ENCODE measurements at places on chromosomes 13 and 19.

DNA sequence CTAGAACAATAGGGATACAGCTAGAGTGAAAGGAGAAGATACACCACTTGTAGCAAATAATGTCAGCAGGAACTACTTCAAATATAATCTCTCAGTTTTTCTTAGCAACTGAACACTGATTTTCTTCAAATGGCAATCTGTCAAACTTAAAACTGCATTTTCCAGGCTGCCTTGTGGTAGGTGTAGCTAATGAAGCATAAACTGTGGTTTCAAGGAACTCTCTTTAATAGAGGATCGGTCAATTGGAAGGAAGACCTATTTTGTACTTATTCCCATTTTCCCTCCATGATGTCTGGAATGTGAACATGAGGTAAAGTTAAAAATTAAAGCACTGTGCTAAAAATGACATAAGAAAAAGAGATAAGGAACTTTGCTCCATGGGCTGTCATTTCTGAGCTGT, 1261.9 kb downstream of the PCDH17 start:
- no peak for DNase-seq

DNA sequence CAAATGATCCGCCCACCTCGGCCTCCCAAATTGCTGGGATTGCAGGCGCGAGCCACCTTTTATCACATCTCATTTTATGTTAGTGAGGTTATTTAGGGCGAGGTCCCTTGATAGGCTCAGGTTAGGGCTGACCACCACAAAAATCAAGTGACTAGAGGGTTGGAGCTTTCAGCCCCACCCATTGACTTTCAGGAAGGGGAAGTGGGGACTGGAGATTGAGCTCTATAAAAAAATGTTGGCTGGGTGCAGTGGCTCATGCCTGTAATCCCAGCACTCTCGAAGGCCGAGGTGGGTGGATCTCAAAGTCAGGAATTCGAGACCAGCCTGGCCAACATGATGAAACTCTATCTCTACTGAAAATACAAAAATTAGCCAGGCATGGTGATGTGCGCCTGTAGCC, 20.1 kb downstream of the FPR3 start:
- no peak for DNase-seq

- DNase-seq, result no peak
Measured at GRCh38 chr19:44002212-44002565, 568 bp upstream of the ZNF230 start.

DNA sequence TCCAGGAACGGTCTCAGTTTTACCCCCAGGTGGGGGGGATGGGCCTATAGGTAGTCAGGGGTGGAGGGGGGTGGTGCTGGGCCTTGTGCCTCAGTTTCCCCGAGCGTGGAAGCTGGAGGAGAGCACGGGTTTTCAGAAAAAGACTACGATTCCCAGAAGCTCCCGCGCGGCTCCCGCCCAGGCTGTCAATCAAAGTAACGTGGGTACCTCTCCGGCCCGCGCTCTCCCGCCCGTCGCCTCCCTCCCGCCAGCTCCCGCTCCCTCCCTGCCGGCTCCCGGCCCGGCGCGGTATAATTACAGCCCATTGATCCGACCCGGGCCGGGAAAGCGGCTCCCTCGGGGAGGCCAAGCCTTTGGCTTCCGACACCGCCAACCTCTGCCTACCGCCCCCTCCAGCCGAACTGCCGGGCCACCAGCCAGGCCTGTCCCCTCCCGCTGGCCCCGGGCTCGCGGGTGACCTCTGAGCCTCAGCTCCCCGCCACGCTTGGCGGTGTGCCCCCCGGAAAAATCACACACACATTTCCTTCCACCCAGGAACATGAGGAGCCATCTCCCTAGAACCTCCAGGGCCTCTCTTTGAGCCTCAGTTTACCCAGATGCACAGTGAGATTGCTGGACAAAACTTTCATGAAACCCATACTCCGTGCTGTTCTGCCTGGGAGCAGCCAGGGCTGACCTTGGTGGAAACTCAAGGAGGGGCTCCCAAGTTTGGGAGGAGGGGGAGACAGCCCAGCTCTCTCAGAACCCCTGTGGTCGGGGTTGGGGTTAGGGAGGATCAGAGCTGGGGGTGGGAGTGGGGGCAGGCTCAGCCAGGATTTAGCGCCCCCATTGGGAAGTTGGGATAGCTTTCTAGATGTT, 7.3 kb upstream of the TLE2 start:
- peak; percentile 80 for DNase-seq

GRCh38 chr13:29883941-29884518, 33.6 kb upstream of the UBL3 start:
- no peak for DNase-seq

DNA sequence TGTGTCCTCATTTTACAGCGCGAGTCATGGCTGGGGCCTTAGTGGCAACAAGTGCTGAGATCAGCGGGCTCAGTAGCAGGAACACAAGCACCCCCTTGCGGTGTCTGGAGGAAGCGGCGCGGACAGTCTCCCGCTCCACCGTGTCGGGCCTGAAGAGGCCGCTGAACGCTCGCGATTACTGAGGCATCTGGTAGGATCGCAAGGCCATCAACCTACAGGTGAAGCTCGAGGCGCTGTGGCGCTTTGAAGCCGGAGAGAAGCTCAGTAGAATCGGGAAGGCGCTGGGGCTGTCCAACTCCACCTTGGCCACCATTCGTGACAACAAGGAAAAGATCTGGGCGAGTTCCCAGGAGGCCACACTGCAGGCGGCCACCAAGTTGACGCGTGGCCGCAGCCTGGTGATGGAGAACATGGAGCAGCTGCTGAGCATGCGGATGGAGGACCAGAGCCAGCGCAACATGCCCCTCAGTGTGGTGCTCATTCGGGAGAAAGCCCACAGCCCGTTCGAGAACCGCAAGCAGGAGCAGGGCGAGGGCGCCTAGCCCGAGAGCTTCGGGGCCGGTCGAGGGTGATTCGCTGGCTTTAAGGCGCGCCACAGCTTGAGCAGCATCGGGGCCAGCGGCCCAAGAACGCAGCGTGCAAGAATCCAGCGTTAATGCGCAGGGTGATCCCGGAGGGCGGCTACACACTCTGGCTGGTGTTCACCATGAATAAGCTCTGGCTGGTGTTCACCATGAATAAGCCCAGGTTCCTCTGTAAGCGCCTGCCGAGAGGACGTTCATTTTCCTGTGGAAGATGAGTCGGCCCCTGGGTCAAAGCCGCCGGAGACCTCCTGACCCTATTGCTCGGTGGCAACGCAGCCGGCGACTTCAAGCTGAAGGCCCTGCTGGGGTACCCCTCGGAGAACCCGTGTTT, 8.3 kb upstream of the MZF1 start:
- peak; percentile 89 for DNase-seq

GRCh38 chr19:29549105-29550070, 23.6 kb downstream of the VSTM2B start:
- no peak for DNase-seq

- peak; percentile 35 for DNase-seq
Measured at GRCh38 chr13:106619688-106620555, 52.0 kb upstream of the ARGLU1 start.

DNA sequence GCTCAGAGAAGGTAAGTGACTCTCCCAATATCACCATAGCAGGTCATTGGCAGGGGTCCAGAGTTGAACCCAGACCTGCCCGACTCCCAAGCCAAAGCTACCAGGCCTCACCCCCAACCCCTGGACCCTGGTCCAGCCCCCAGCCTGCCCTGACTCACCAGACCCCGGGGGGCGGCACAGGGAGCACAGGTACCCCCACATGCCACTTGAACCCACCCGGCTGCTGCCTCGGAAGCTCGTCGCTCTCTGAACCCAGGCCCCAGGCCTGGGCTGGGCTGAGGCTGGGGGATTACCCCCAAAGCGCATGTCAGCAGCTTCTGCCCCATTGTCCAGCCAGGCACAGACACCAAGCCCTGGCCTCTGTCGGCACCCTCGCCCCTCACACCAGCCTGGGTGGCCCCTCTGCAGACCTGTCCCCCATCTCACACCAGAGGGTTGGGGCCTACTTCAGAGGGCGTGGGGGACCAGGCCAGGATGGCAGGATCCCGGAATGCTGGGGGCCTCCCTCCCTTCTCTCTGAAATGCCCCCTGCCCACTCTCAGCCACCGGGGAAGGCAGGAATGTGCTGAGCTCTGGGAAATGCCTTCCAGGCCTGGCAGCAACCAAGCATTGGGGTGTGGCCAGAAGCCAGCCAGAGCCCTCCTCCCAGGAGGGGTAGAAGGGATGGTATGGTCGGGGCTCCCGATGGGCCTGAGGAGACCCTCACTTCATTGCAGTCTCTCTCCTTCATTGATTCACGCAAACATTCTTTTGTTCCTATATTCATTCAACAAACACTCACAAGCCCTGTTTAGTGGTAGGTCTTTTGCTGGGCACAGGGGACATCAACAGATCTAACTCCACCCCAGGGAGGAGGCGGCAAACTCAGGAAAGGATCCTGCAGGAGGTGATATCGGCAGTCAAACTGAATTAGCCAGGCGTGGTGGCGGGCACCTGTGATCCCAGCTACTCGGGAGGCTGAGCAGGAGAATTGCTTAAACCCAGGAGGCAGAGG, 1.7 kb upstream of the PRX start:
- no peak for DNase-seq

- peak; percentile 47 for DNase-seq
Measured at GRCh38 chr13:100235311-100235901, 146.5 kb downstream of the PCCA start.

GRCh38 chr19:40578442-40578908, 1.8 kb downstream of the SHKBP1 start:
- no peak for DNase-seq

- DNase-seq, result no peak
Measured at GRCh38 chr19:2355168-2356035, 4.7 kb upstream of the TMPRSS9 start.

- no peak for DNase-seq
Measured at GRCh38 chr19:30856786-30857185, 484.6 kb downstream of the ZNF536 start.

DNA sequence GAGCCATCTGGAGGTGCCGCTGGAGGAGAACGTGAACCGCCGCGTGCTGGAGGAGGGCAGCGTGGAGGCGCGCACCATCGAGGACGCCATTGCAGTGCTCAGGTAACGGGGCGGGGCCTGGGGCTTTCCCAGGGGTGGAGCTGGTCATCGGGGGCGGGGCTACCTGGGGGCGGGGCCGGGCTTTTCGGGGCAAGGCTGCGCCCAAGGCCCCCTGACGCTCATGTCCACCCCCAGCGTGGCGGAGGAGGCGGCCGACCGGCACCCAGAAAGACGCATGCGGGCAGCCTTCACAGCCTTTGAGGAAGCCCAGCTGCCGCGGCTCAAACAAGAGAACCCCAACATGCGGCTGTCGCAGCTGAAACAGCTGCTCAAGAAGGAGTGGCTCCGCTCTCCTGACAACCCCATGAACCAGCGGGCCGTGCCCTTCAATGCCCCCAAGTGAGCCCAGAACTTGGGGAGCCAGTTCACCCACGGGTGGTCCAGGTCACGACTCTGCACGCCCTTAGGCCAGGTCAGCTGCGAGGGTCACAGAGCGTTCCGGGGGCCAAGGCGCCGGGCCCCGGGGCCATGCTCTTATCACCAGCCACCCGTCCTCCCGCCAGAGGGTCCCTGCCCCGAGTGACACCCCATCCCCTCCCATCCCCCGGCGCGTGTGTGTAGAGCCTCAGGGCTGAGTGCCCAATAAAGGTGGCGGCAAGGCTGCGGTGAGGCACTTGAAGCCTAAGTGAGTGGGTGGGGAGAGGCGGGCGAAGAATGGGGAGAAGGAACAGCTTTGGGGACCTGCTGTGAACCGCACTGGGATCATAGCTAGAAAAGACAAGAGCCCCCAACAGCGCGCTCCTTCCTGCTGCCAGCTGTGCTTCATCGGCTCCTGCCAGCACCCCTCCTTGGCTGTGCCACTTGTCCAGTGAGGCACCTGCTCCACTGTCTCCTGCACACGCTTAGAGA, 10.7 kb downstream of the CCDC124 start:
- no peak for DNase-seq

GRCh38 chr19:49326165-49326704, 1.2 kb upstream of the SLC6A16 start:
- no peak for DNase-seq

- no peak for DNase-seq
Measured at GRCh38 chr13:95153647-95154412, 147.4 kb downstream of the ABCC4 start.

GRCh38 chr19:51944798-51945552, 17.7 kb downstream of the ZNF613 start:
- no peak for DNase-seq

- DNase-seq, result no peak
Measured at GRCh38 chr19:5128251-5128935, 159.5 kb downstream of the KDM4B start.

- DNase-seq, result peak; percentile 55
Measured at GRCh38 chr19:45558399-45558878, 26.2 kb downstream of the OPA3 start.

DNA sequence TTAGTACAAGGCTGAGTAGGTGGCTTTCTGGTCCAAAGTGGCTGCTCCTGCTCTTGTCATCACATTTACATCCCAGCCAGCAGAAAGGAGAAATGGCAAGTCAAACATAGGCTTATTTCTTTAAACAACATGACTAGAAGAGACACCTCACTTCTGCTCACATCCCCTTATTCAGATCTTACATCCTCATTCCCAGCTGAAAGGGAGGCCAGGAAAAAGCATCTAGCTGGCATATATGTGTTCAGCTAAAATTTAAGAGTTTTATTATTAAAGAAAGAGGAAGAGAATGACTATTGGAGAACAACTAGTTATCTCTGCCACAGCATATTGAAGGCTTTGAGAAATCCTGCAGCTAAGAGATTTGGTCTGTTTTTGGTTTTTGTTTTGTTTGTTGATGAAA, 34.1 kb downstream of the RGCC start:
- DNase-seq, result no peak

DNA sequence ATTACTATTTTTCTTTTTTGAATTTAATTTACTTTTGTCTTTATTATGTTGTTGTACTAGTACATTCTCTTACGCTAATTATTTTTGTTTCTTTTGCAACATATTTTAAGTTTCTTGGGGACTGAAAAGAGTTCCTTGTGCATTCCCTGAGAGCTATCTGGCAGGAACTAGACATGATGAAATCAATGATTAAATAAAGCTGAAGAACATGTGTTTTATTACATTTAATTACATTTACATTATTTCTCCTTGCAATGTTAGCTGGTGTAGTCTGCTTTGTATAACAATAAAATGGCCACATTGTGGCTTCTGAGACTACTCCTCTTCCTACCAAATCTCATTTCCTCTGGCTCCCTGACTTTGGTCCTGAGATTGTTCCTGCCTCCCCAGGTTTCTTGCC, 244.9 kb downstream of the NDFIP2 start:
- DNase-seq, result no peak

- DNase-seq, result no peak
Measured at GRCh38 chr13:113152984-113153809, 5.3 kb upstream of the PROZ start.

DNA sequence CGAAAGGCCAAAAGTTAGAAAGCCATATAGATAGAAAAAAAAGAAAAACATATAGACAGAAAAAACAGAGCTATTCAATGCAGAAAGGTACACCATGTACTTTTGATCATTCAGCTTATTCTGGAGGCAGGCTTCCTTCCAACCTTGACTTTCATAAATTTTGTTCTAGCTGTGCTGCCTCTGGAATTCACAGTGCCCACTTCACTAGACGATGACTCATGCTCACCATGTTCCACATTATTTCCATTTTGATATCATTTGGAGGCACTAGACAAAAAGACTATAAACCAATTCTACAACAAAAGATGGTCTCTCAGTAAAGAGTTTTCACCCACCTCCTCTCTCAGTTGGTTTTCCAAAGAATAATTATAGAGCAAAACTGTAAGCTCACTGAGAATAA, 229.0 kb upstream of the IPO5 start:
- no peak for DNase-seq
